Mammary epithelial cell (primary cell): ENCODE measurements at places on chromosomes 1 and 21. TPM values are rescaled to one million over a fixed set of nuclear protein-coding genes. Genes with fewer than 3 reads are reported as not detected.

The MPL gene
- total RNA-seq: 0.49 TPM in 1 of 2 replicates, not detected in the other

DNA sequence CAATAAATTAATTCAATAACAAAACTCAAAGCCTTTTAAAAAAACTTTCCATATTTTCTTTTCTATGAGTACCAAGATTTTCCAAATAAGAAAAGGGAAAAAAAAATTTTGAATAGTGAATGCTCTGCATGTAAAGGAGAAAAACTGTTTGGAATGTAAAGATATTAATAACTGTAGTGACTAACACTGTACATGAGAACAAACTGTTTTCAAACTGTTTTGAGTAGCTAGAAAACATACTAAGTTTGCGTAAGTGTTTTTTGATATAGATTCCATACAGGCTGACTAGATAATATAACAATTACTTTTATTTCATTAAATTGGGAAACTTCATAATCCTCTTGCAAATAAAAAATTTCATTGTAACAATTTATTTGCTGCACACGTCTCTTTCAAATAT is 150.5 kb downstream of the DPYD start:
- DNase-seq: no peak

The FNDC10 gene
- 9.4 and 16.8 TPM in 2 replicates for total RNA-seq

GRCh38 chr1:6634371-6635052 is 9.8 kb downstream of the THAP3 start:
- peak; percentile 16 for DNase-seq

- DNase-seq: no peak
Measured at GRCh38 chr1:17540255-17541001, 930 bp downstream of the ARHGEF10L start.

DNA sequence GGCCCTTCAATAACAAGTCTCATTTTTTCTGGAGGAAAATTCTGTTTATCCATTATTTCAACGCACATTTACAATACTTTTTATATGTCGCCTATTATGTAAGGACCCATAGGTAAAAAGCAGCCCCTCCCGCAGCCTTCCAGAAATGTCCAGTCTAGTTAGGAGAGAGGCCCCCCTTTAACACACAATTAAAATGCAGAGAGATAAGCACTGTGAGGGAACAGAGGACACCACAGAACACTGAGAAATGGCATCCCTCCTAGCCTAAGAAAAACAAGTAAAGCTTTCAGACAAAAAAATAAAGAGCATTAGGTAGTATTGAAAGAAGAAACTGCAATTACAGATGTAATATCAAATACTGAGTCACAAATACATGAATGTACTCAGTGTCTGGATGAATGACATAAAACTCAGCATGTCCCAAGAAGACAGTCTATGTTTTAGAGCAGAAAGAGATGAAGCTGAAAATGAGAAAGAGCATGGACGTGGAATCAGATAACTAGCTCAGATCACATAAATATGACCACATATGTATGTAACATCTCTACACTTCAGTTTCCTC is 62.9 kb downstream of the DAB1 start:
- DNase-seq: no peak

The PLEKHA6 gene
- 11.8 and 21.9 TPM in 2 replicates for total RNA-seq

GRCh38 chr1:246069581-246069980 is 437.5 kb downstream of the SMYD3 start:
- DNase-seq: no peak

DNA sequence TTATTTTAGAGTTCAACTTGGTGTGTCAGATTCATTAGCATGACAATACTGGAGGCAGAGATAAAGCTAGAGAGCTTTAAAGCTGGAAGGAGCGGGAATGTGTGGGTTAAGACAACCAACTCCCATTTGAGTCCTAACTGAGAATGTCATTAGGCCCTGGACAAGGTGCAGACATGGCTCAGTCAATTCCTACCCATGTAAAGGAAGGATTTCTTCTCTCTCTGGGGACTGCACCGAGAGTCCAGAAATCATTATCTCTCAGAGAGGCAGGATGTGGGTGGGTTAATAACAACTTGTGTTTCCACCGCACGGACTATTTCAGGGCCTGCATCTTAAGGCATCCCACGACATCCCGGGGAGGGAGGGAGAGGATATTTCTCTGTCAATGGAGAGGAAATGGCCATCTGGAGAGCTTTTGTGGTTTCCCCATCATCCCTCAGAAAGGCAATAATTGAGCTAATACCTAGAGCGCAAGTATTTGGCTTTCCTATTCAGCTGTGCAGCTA is 46.7 kb upstream of the SARS1 start:
- DNase-seq: no peak

DNA sequence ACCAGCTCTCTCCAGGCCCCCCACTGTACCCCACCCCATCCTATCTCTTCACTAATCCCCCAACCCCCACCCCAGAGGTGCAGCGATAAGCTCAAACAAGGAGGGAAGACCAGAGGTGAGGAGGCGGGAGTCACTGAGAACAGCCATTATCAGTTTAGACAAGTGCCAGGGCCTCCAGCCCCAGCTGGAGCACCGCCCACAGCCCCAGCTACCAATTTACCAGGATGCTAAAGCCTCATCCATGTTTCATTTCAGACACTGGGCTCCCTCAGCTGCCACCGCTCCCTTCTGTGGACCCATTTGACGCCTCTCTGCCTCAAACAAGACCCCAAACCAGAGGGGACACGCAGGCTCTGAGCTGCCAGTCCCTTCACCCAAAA is 80.6 kb downstream of the DISP3 start:
- no peak for DNase-seq

The IQCC gene
- 2.2 TPM for total RNA-seq

DNA sequence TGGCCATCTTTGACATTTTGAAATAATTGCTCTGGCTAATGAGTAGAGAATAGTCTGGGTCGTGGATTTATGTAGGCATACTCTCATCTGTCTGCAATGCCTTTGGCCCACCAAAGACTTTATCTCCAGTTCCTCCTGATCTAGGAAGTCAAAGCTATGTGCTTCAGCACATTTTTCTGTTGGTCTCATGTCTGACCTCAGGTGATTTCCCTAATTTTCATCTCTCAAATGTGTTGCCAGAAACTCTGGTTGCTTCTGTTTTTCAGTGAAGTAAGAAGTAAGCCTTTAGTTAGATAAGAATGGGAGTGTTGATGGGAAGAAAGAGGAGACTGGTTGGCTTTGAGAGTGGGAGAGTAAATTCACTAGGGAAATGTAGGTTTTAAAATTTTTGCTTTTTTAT is 66.4 kb downstream of the GPR88 start:
- no peak for DNase-seq

The EFNA3 gene
- total RNA-seq: 1.7 and 4.0 TPM in 2 replicates

The ETV3L gene
- total RNA-seq: not detected

DNA sequence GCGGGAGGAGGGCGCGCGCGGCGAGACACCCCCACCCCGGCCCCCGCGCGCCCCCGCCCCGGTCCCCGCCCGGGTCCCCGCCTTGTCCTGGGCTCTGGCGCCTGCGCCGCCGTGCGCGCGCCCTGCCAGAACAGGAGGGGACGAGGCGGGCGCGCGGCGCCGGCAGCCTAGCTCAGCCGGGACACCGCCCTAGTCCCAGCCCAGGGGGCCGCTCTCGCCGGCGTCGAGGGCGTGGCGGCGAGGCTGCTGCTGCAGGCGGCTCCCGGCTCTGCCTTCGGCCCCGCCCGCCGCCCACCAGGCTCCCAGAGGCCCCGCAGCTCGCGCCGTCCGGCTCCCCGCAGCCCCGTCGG is at the start of gene RCAN3:
Gene RCAN3, plus strand, starts transcription at position 128 of the 350 bp plus-strand sequence. CDS start 11,537 bp downstream, outside the sequence.
- DNase-seq: peak; percentile 88

DNA sequence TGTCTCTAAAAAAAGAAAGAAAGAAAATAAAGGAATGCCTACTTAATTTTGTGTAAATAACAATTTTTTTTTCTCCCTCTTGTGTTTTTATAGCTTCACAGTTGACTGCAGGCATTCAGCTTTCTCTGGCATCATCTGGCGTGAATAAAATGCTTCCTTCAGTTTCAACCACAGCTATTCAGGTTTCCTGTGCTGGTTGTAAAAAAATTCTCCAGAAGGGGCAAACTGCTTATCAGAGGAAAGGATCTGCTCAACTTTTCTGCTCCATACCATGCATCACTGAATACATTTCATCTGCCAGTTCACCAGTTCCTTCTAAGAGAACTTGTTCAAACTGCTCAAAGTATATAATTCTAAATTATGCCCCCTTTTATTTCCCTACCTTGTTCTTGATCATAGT is 18.0 kb downstream of the ZMYM1 start:
- DNase-seq: no peak

- DNase-seq: peak; percentile 16
Measured at GRCh38 chr1:44630116-44630515, 44.2 kb downstream of the TMEM53 start.

The F13B gene
- total RNA-seq: not detected in 2 replicates

The TMEM61 gene
- total RNA-seq: 1.8 TPM in 2 replicates

DNA sequence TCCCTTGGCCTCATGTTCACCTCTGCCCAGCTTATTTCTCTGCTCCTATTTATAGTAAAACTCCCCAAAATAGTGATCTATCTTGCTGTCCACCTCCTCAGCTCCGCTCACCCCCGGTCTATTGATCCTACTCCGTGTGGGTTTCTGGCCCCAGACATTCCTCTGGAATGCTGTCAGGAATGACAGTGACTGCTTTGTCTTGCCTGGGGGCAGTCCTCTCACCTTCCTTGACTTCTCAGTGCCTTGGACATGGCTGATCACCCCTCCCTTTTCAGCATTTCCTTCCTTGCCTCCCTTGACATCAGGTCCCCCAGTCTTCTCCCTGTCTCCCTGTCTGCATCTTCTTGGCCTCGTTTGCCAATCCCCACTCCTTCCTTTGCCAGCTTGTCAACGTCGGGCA is 108.1 kb upstream of the BACE2 start:
- DNase-seq: no peak

The SMIM12 gene
- total RNA-seq: 46.7 TPM

DNA sequence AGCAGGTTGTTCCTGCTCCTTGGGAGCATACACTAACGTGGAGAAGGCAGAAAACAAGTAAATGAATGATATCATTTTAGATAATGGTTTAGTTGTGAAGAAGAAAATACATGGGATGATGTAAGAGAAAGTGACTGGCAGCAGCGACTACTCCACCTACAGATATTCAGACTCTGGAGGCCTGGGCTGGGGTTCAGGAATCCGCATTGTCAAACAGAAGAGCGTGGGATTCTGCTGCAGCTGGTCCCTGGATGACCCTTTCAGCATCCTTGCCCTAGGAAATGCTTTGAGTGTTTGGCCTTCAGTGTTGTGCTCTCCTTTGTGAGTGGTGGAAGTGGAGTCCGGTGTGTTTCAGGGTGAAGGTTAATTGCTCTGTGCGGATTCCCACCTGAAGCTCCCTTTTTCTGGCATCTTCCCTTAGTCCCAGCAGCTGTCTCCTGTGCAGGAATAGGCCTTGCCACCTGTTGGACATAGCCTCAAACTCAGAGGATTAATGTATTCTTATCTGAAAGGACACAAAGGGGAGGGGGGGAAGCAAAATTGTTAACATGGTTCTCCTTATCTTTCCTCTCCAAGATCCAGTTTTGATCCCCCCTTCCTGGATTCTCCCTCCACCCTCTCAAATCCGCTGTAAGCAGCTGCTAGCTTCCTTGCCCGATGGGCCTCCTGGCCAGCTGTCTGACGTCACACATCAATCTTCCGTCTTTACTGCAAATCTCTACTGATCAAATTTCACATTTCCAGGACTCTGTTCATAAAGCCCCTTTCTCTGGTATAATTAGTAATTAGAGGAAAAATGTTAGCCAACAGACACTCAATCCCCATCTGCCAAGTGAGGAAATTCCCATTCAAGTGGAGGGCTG is 68.3 kb upstream of the SPAG17 start:
- DNase-seq: no peak

The ADGRL2 gene
- 105 TPM for total RNA-seq

The FMN2 gene
- not detected in 2 replicates for total RNA-seq
